Activated CD8-positive, alpha-beta memory T cell treated with anti-CD3 and anti-CD28 coated beads, Interleukin-2, amount 10 ng/mL, durations not matched to agents 7 days and 5 days (primary cell): ENCODE measurements at places on chromosomes 2 and 18.

DNA sequence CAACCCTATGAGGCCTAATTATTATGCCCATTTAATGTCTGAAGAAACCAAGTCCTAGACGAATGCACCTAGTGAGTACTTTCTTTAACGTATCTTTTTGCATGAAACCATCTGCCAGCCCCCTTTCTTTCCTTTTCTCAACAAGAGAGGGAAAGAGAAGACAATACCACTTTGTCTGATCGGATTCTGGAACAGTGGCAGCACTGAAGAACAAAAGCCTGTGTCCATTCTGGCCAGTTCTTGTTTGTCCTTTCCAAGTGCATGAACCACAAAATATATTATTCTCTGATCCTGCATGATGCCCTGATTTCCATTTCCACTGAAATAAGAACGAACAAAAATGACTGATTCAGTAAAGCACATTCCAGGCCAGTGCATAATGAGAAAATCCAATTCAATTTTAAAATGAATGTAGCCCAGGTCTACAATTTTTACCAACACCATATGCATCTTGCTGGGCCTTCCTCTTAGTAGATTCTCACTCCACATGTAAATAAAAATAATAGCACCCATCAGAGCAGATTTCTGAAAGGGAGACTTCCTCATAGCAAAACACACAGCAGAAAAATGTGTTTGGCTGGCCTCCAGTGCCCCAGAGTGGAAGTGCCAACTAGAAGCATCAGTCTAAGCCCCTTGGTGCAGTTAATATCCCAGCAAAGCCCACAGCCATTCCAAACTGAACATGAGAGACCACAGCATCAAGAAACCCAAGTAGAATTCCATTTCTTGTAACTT is 422.6 kb upstream of the ID2 start:
- DNase-seq, result no peak

GRCh38 chr2:151670346-151670745 is 63.9 kb downstream of the NEB start:
- no peak for DNase-seq

- no peak for DNase-seq
Observed at GRCh38 chr2:63059793-63060471, 9.3 kb downstream of the OTX1 start.

GRCh38 chr18:1227025-1227424 is 322.4 kb downstream of the ADCYAP1 start:
- no peak for DNase-seq

DNA sequence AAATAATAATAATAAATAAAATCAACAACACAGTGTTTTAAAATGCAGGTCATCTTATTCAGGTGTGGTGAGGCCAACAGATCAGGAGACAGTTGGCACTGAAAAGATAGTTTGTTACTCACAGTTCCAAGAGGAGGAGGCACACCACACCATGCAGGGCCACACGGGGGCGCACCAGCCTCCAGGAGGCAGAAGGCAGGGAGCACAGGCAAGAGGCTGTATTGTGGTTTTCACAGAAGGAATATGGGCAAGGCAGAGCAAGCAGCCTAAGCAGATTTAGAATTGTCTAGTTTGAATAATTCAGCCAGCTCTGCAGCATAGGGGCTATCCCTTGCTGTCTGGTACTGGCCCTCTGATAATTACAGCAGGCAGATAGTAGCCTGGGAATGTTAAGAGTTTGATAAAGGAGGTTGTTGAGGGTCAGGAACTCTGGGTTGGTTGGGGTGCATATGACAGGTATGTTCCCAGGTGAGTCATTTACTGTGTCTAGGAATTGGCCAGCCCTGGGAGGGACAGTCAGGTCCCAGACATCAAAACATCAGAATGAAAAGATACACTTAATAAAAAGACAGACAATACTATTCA is 31.3 kb downstream of the KIAA2012 start:
- peak; percentile 59 for DNase-seq

DNA sequence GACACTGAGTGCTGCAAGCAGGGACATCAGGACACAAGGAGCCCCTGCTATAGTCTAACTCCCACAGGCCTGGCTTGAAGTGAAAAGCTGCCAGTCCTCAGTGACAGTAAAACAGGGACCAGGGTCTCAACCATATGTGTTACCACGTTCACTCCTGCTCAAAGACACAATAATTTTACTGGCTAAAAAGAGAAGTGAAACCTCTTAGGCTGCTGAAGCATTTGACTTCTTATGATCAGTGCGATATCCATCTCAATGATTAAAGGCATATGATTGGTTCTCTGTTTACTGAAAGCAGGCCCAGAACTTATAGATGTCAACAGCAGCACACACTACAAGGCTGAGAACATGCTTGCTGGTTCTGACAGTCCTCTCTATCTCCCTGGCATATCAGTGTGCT is 129.8 kb upstream of the LMAN1 start:
- DNase-seq, result no peak

GRCh38 chr2:173791502-173791901 is 173.7 kb downstream of the SP3 start:
- no peak for DNase-seq

- DNase-seq, result no peak
Observed at GRCh38 chr2:178286636-178287035, 92.3 kb downstream of the OSBPL6 start.

DNA sequence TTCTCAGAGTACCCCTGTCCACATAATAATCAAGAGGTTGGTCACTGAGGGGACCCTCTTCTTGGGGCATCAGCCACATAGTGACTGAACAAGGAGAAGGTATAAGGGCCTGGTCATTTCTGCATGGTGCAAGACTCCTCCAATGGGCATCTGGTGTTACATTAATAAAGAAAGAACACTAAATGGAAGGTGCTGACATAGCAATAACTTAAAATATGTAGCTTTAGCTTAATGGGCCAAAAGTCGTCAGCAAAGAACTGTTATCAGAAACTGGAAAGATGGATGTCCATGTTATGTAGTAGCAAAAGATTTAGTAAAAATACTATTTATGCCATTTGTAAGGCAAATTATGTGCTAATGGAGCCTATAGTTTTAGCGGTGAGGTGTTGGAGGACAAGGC is 916.5 kb upstream of the SOX11 start:
- DNase-seq, result no peak

DNA sequence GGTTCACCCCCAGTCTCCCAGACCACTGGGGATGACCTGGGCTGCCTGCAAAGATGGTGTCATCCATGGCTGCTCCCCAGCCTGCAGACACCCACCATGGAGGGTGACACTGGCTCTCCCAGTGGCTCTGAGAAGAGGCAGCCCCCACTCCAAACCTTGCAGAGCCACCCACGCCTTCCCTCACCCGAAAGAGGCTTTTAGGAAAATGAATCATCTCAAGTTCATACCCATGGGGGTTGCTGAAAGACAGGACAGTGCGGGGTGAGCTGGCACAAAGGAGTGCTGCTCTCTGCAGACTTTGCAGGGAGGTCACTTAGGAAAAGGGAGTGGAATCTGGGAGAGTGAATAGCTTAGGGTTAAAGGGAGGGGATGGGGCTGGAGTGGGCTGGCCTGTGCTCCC is 36.4 kb downstream of the MPHOSPH10 start:
- no peak for DNase-seq

GRCh38 chr2:203994735-203995134 is 58.2 kb downstream of the ICOS start:
- DNase-seq, result no peak

DNA sequence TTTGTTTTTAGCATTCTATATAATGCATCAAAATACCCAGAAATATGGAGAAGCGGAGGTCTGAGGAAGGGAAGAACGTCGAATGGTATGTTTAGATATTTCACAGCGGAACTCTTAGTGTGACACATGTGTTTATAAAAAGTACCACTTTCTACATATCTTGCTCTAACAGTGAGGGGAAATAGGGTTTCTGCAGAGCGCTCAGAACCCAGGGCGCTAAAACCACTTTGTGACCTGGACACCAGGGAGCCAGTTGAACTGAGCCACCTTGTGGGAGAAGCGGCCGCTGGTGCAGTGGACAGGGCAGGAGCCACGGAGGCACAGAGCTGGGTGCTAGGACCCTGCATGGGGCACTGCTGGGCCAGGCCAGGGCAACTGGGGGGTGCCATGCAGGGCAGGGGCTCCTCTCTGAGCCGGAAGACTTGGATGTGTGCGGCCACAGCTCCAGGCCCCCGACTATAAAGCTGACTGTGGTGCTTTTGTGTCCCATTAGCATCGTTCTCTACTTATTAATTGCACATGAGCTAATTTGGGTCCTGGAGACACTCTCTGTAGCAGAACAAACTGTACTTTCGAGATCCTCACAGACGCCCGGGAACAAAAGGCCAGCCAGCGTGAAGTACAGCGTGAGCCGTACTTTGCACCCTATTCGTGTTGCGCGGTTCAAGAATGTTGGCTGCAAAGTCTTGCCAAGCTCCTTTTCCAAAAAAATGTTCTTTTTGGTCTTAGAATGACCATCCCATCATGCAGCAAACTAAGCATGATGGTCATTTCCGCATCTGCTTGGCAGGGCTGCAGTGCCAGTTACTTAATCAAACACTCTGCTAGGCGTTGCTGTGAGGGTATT is 151.9 kb upstream of the ALKAL2 start:
- peak; percentile 31 for DNase-seq

- DNase-seq, result no peak
Observed at GRCh38 chr2:44135296-44135695, 33.4 kb upstream of the PPM1B start.

GRCh38 chr2:99543247-99543646 is 53.4 kb upstream of the REV1 start:
- DNase-seq, result no peak

GRCh38 chr2:29747786-29748470 is 173.5 kb downstream of the ALK start:
- DNase-seq, result no peak

- DNase-seq, result no peak
Observed at GRCh38 chr18:54184836-54185235, 39.6 kb downstream of the MBD2 start.

- DNase-seq, result no peak
Observed at GRCh38 chr2:50859110-50859509, 172.8 kb downstream of the NRXN1 start.

DNA sequence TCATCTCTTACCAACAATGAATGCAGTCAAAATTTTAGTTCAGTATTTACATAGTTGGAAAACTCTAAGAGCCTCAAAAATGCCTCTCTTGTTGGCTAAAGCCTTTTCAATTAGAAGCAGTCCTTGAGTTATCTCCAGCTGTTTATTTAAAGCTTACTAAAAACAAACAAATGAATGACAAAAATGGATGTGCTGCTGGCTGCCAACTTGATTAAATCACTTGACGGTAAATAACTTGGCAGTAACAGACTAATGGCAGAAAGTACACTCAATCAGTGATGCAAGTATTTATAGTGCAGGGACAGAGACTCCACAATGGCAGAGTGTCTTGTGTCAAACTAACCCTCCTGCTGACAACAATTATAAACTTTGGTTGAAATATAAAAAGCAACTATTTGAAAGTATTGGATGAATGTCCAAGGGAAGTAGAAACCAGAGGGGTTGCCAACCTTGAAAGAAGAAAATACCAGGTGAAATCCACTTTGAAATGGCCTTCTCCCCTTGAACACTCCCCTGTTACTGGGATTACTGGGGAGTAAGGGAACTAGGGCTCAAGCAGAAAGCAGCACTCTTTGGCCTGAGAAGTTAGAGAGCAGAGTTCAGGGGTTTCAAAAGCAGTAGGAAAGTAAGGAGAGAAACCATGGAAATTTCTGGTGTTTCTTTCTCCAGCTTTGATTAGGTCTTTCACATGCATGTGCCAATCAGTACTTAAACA is 245.2 kb upstream of the SPHKAP start:
- no peak for DNase-seq

- no peak for DNase-seq
Observed at GRCh38 chr18:76429262-76430126, 65.5 kb downstream of the ZNF516 start.

DNA sequence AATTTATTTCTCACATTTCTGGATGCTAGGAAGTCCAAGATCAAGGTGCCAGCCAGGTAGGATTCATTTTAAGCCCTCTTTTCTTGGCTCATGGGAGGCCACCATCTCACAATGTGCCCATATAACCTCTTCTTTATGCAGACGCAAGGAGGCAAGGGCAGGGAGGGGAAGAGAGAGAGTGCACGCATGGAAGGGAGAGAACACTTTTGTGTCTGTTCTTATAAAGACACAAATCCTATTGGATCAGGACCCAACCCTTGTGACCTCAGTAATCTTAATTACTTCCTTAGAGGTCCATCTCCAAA is 32.5 kb downstream of the CMPK2 start:
- no peak for DNase-seq

GRCh38 chr2:174334278-174334715 is 457 bp upstream of the SP9 start:
- no peak for DNase-seq

GRCh38 chr18:79950515-79951341 is 725 bp downstream of the SLC66A2 start:
- no peak for DNase-seq

DNA sequence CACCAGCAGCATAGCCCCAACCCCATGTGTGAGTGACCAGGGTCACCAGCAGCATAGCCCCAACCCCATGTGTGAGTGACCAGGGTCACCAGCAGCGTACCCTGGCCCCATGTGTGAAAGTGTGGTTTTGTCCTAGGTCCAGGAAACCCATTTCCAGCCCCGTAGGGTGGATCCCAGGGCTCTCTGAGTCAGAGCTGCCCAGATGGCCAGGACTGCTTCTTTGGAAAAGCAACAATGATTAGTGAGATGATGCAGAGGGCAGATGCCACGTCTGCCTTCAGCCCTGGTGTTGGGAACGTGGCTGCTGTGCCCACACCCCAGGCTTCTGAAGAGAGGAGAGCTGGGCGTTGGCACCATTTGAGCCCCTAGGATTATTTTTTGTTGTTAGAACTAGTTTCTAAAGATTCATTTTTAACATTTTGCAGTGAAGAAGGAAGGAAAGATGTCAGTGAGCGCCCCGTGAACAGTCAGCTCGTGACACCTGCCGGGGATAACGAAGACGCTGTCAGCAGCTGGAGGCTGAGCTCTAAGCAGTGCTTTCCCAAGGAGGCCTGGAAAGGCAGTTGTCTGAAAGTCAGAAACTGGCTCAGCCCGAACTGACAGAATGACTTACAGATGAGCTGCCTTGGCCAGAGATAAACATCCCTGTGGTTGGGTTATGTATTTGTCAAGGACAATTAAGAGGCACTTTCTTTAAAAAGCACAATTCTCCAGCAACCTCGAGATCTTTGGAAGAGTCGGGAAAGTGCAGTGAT is 32.1 kb upstream of the KCNG2 start:
- DNase-seq, result no peak

DNA sequence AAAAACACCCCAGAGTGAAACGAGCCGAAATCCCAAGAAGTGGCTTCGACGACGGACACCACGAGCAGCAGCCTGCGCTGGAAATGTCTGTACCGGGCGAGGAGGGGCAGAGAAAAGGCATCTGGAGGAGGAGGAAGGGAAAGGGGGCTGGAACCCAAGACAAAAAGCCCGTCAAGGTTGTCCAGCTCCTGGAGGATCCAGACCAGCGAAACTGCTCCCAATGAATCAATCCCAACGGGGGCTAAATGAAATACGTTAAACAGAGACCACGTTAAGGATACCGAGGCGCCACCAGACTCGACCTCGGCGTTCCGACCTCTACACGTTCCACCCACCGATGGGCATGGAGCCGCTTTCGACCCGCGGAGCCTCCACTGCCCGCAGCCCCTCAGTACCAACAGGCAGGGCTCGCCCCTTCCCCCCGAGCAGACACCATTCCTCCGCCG is 400 bp downstream of the CCDC88A start:
- DNase-seq, result peak; percentile 51

- no peak for DNase-seq
Observed at GRCh38 chr2:222330910-222331309, 32.1 kb upstream of the PAX3 start.

- no peak for DNase-seq
Observed at GRCh38 chr18:42882122-42882521, 233.4 kb downstream of the RIT2 start.

GRCh38 chr18:79542876-79543750 is 136.5 kb upstream of the CTDP1 start:
- no peak for DNase-seq

GRCh38 chr2:188610050-188610444 is 318.4 kb downstream of the GULP1 start:
- DNase-seq, result no peak
